ENCODE measurements at places on chromosomes 1 and 21.

- no peak for DNase-seq
Observed at GRCh38 chr1:237316352-237316751, 274.4 kb downstream of the RYR2 start.

DNA sequence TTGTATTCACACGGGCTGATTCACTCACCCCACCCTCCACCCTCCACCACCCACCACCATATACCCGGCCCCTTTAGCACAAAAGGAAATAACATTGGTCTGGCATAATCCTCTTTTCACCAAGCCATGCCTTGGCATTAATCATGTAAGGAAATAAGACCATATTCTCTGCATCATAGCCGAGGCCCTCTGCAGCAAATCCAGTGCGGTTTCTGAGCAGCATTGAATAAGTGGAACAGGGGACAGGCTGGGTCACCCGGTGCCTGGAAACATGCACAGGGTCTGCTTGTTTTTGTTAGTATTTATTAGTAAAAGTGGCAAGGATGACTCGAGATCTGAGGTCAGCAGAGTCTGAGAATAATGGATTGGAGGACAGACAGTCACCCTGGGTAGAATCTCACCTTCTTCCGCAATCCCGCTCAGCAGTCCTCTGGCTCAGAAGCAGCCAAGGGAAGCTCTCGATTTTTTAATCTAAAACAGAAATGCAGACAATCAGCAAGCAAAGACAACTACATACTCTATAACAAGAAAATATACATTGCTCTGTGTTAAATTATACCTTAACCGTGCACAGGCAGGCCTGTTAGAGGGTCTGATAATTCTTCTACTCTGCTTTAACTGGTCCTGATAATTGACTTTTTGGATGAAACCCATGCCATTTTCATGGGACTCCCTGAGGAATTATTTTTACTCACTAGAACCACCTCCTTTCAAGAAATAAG lies 52.4 kb upstream of the CDC42BPA start:
- no peak for DNase-seq

GRCh38 chr1:160910170-160910750 lies 25.3 kb upstream of the ITLN1 start:
- DNase-seq = no peak

DNA sequence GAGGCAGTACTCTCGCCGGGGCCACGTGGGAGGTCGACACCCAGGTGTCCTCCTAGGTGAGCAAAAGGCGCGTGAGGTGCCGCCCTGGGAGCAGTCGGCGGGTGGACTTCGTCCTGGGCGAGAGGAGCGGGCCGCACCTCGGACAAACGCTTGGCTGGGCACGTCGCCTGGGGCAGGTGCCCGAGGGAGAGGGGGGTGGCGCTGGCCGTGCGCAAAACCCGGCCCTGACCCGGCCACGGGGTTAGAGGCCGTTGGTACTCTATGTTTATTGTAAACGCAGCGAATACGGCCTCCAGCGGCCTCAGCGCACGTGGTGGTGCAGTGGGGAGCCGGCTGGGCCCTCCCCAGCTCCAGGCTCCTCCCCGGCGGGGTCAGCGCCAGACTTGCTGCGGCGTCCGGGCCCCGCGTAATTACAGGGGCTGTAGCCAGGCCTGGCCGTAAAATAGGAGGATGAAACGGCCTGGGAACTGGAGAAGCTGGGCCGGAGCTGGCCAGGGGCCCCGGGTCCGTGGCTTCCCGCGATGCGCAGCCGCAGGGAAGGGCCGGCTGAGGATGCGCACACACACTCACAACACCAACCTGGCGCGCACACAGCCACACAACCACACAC lies 1.6 kb upstream of the EFNA1 start:
- DNase-seq = no peak

GRCh38 chr1:58769809-58770320 lies 14.0 kb downstream of the JUN start:
- no peak for DNase-seq

DNA sequence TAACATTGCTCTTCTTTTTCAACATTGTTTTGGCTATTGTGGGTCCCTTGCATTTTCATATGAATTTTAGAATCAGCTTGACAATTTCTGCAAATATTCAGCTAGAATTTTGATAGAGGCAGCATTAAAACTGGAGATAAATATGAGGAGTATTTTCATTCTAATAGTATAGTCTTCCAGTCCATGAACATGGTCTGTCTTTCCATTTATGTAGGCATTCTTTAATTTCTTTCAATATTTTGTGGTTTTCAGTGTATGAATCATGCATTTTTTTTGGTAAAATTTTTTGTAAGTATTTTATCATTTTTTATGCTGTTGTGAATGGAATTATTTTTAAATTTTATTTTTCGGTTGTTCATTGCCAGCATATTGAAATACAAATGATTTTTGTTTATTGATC lies 97.2 kb downstream of the DNAH14 start:
- no peak for DNase-seq

DNA sequence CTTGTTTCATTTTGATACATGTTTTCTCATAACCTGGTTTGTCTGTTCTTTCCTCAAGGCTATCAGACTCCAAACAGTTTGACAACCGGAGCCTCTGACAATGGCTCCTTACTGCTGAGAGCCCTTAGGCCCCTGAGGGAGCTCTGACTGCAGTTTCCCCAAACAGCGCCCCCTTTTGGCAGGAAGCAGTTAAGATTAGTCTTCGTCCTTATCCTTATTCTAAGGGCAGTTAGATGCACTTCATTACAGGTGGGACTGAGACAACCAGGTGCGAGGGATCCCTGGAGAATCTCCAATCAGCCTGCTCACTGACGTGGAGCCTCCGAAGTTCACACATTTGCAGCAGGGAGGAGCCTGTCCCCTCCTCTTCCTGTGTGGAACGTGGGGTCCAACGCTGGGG lies 393.1 kb downstream of the BRINP3 start:
- no peak for DNase-seq

GRCh38 chr1:202577381-202577780 lies 132.9 kb downstream of the SYT2 start:
- DNase-seq = no peak

- DNase-seq = no peak
Observed at GRCh38 chr21:46081022-46081861, 16.7 kb upstream of the COL6A2 start.

DNA sequence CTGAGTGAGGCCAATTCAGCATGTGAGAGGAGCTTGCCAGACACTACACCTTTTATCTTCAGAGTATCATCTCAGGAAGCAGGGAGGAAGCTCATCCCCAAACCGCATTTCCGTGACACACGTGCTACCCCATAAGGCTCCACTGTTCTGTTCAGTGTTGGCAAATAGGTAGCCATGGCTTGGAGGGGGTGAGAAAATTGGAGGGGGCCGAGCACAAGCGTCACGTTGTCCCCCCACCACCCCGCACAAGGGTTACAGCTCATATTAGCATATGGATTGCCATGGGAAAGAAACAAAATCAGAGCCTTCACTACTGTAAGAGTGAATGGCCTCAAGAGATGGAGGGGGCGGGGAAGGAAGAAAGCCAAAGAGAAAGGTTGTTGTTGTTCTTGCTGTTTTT lies 46.7 kb downstream of the OLIG1 start:
- no peak for DNase-seq

DNA sequence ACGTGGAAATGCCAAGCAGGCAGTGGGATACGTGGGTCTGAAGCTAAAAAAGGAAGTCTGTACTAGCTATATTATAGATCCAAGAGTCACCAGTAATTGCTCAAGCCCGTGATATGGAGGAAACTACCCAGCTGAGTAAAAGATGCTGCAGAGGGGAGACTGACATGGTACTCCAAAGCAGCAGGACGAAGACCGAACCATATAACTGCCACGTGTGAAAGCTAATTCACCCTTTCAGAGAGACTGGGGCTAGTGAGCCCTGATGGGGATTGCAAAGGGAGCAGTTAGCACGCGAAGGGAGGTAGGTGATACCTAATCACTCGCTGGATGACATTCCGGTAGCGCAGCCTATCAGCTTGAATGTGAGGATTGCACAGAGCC lies 316 bp downstream of the AP4B1 start:
- no peak for DNase-seq

- DNase-seq = no peak
Observed at GRCh38 chr1:117239467-117239866, 28.7 kb upstream of the VTCN1 start.

- no peak for DNase-seq
Observed at GRCh38 chr1:52825868-52826267, 16.7 kb upstream of the ZYG11A start.

DNA sequence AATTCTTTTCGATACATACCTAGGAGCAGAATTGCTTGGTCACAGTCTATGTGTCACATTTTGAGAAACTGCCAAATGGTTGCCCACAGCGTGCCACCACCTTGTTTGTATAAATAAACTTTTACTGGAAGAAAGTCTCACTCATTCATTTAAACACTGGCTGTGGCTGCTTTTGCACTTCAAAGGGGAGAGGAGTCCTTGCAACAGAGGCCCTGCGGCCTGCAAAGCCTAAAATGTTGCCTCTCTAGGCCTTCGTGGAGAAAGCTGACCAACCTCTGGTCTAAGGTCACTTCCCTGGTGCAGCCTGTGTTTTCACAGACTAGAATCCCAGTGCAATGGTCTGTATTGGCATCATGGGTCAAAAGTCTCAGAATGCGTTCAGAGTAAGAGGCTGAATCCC lies 8.3 kb downstream of the RIPK4 start:
- DNase-seq = no peak
